ENCODE measurements at places on chromosomes 7 and 10. TPM values are rescaled to one million over a fixed set of nuclear protein-coding genes. Genes with fewer than 3 reads are reported as not detected.

The PROSER2 gene
- 45.7 TPM for total RNA-seq

The TMEM236 gene
- total RNA-seq = under 0.01 TPM

The CACNB2 gene
- 1.9 TPM for total RNA-seq

The SLC18A3 gene
- total RNA-seq = not detected

The LIPF gene
- not detected for total RNA-seq
